NCI-H1930 (cell line): ENCODE measurements at places on chromosomes 11 and 22.

- DNase-seq: no peak
Measured at GRCh38 chr22:40161194-40161593, 16.5 kb upstream of the TNRC6B start.

- DNase-seq: peak; percentile 40
Measured at GRCh38 chr11:125874556-125875124, 12.8 kb upstream of the HYLS1 start.

GRCh38 chr11:115996808-115997188 is 492.6 kb upstream of the CADM1 start:
- DNase-seq: no peak

DNA sequence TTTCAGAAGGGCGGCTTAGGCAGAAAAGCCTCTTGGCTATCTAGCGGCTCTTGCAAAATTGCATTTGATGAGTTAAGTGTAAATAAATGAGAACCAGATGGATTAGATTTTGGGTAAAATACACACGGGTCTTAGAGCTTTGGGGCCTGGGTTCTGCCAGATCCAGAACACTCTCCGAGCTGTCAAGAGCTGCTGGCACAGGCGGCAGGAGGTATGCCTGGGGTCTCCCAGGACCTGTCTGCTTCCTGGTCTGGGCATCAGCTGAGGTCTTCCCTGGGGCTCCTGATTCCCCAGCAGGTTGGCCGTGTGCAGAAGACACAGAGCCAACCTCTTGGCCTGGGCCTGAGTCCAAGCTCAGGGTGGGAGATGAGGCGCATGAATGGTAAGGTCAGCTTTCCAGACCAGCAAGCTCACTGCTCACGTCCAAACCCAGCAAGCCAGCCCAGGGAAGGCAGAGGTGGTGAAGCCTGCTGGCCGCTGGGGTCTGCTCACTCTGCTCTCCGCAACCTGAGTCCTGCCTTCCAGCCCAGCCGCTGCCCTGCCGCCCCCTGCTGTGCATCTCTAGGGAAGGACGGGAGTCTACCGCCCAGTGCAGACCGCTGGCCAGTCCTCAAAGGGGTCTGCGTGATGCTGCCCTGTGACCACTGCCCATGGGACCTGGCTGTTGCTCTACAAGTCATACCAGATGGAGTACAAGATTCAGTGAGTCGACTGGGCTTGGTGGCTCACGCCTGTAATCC is 44.9 kb downstream of the SCUBE1 start:
- DNase-seq: no peak

- no peak for DNase-seq
Measured at GRCh38 chr11:114653148-114653547, 25.2 kb upstream of the NXPE2 start.

DNA sequence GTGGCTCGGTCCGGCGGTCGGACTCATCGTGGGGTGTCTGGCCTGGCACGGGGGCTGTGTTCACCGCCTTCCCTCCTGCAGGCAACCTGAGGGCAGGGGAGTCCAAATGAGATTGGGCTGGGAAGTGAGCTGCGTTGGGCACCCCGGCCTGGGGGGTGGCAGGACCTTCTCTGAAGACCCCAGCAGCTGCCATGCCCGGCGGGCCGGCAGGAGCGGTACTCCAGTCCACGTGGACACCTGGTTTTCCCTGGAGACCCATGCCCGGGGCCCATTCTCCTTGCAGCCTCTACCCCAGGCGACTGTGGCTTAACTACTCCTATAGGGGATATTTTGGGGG is 24.5 kb downstream of the LRRC10B start:
- no peak for DNase-seq

DNA sequence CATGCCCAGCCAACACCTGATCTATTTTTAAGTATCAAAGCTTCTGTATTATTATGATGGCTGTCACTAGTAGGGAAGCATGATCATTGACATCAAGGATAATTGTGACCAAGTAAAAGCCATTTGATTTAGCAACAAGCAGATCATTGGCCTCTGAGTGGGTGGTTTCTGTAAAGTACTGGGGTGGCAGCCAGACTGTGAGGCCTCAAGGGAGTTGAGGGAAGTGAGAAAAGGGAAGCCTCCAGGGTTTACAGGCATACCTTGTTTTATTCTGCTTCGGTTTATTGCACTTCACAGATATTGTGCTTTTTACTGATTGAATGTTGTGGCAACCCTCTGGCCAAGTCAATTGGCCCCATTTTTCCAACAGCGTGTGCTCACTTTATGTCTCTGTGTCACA is 60.1 kb downstream of the PRR5L start:
- DNase-seq: no peak

GRCh38 chr11:40688369-40688768 is 771.1 kb downstream of the LRRC4C start:
- DNase-seq: no peak

DNA sequence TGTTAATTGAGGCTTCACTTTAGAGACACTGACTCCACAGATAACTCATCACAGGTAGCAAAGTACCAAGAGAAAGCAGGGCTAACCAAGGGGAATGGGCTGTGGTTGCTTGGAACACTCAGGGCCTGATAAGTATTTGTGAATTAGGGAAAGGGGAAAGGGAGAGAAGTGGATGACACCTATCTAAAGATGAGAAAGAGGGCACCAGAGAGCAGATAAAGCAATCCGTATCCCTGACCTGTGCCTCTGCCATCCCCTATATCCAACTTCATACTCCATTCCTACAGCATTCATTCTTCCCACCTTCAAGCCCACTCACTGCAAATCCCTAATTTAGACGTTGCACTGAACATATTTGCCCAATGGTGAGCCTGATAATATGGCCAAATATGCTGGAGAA is 43.0 kb upstream of the API5 start:
- no peak for DNase-seq

DNA sequence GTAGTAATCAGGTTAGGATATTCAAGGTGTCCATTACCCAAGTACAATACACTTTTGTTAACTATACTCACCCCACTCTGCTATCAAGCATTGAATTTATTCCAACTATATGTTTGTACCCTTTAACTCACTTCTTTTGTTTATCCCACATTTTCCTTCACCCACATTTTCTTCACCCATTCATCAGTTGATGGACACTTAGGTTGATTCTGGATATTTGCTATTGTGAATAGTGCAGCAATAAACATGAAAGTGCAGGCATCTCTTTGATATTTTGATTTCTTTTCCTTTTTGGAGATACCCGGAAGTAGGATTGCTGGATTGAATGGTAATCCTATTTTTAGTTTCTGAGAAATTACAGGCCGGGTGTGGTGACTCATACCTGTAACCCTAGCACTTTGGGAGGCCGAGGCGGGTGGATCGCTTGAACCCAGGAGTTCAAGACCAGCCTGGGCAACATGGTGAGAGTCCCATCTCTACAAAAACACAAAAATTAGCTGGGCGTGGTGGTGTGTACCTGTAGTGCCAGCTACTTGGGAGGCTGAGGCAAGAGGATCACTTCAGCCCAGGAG is 6.5 kb downstream of the TMEM25 start:
- DNase-seq: no peak

GRCh38 chr11:46345131-46345597 is 2.1 kb upstream of the DGKZ start:
- DNase-seq: no peak

- no peak for DNase-seq
Measured at GRCh38 chr11:109510316-109510715, 88.3 kb downstream of the C11orf87 start.

GRCh38 chr22:43563571-43563970 is 151.8 kb downstream of the MPPED1 start:
- no peak for DNase-seq

DNA sequence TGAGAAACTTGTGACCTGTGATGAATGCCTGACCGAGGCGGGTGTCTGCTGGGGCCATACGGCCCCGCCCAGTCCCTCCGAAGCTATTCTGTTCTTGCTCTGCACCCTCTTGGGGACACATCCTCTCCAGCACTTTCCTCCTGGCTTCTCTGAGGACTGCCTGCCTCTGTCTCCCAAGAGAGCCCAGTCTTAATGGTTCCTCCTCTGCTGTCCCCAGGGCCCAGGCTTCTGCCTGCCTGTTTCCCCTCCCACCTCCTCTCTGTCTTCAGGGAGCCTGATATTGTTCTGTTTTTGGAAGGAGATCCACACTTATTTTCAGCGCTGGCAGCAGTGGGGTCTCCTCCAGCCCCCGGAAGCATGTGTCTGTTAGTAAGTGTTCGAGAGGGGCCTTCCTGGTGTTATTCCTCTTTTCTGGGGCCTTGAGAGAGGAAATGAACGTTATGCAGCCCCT is 18.7 kb downstream of the SYNGR1 start:
- no peak for DNase-seq

- DNase-seq: peak; percentile 36
Measured at GRCh38 chr11:9868641-9869040, 204.8 kb downstream of the SWAP70 start.

DNA sequence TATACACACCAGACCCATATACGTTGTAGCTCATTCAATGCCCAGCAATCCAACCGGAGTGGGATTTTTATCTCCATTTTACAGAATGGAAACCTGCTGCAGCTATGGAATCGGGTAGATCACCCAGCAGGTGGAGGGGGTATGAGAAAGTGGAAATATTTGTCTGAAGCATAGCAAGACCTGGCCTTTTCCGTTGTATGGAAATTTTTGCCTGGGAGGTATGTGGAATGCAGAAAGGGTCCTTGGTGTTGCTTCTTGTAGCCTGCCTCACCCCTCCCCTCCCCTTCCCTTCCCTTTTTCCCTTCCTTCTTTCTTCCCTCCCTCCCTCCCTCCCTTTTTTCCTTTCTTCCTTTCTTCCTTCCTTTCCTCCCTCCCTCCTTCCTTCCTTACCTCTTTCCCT is 15.2 kb downstream of the TSPAN18 start:
- DNase-seq: no peak

GRCh38 chr11:134676516-134677287 is 264.7 kb upstream of the B3GAT1 start:
- DNase-seq: no peak

- DNase-seq: no peak
Measured at GRCh38 chr11:129077191-129077590, 114.9 kb downstream of the ARHGAP32 start.

- DNase-seq: peak; percentile 85
Measured at GRCh38 chr22:50474710-50475651, at the start of gene SBF1. Gene SBF1 (minus strand): TSS chr22:50475035. CDS start chr22:50474840, 195 bp downstream.

- DNase-seq: no peak
Measured at GRCh38 chr11:20723366-20723765, 54.0 kb downstream of the NELL1 start.

GRCh38 chr11:45652781-45653180 is 12.6 kb downstream of the CHST1 start:
- DNase-seq: no peak

DNA sequence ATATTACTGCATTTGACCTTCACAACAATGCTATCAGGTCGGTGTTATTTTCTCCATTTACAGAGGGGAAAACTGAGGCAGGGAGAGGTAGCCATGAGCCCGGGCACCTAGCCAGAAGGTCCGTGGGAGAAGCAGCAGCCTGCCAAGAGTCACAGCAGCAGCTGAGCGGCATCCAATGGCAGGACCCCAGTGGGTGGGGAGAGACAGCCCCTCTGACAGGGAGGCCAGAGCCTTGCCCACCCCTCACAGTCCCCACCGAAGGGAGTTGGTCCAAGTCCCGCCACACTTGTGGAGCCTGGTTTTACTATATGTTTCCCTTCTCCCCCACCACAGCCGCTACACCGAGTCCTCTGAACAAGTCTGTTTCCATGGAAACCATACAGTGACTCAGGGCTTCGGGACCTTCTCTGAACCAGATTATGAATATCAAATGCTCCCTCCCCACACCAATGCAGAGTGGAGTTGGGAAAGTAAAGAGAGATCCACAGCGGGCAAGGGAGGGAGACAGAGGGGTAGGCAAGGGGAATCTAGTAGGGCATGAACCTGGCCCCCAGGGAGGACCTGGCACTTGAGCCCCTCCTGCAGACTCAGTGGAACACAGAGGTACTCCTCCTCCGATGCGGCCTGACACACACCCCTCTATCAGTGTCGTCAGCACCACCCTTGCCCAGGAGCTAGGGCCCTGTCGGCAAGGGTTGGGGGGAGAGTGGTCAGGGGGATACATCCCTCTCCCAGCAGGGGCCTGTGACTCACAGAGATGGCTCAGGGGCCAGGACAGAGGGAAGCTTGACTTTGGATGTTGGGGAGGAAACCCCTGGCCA is 2.5 kb downstream of the CHST1 start:
- DNase-seq: no peak

DNA sequence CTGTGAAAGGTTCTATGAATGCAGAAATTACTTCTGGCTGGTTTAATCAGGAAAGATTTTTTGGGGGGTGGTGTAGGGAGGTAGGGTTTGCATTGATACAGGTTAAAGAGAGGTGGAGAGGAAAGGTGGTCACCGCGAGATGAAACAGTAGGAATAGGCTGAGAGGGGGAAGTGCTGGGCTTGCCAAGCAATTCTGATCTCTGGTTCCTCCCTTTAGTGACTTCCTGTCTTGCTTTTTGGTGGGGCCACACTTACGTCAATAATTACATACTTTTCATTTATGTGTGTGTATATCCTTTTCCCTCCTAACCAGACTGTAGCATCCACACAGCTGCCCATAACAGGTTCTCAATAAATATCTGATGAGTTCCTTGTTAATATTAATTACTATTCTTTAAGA is 120.0 kb downstream of the CTNND1 start:
- no peak for DNase-seq

DNA sequence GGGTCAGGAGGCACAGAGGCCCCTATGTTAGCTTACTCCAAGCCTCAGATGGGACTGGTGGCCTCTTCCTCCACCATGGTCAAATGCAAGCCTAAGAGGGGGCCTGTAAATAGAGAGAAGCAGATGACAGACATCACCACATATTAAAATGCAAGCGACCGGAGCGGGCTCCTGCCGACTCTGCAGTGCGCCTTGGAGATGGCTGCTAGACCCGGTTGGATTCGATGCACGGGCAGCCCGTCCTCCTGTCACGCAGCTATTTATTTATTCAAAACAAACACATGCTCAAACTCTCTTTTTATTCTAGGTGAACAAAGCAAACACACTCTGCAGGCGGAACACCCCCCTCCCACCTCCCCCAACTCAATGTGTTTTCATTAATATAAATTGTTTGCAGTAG is 208.0 kb downstream of the DSCAML1 start:
- DNase-seq: no peak

GRCh38 chr11:36456156-36456555 is 53.9 kb downstream of the TRAF6 start:
- no peak for DNase-seq

DNA sequence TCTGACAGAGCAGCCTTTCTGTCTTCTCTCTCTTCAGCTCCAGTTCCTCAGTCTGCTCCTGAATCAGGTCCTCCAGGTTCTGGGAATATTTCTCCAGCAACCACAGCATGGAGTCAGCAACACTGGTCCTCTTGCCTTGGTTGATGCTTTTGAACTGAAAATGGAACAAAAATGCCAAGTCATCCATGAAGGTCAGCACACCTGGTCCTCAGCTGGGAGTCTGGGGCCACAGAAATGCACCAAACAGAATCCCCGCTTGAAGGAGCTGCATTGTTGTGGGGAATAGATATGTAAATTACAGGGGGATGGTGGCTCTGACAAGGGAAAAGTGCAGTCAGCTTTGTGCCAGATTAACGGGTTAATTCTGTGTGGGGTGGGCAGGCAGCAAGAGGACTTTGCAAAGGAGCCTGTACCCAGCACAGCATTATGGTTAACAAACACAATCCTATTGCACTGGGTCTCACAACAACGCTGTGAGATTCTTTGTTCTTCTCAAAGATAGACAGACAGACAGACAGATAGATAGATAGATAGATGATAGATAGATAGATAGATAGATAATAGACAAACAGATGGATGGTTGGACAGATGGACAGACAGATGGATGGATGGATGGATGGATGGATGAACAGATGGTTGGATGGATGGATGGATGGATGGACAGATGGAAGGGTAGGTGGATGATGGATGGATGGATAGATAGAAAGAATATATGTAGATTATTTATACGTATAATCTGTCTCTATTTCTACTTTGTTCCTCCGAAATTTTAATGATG is 33.8 kb upstream of the LRRC32 start:
- no peak for DNase-seq

- DNase-seq: no peak
Measured at GRCh38 chr11:78740199-78741071, 165.8 kb upstream of the NARS2 start.
